HEK293T (cell line): ENCODE measurements at places on chromosomes 1 and 21.
A peak's percentile ranks its signal among the peaks of the same experiment; 100 is the strongest.

DNA sequence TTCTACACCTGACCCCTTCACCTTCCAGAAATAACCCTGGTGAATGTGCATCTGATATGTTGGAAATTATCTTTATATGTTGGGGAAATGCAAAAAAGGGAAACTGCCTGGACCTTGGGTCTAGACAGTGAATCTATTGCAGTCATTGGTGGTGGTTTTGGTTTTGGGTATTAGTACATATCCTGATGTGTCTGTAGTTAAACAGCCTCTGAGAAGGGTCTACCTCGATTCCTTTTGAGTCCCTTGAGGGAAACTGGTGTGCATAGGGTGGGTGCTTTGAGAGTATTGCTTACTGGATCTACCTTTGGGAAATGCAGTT is 127.3 kb upstream of the KIAA0040 start:
- DNase-seq: no peak

GRCh38 chr1:40851643-40852042 is 10.5 kb downstream of the CITED4 start:
- DNase-seq: no peak

- no peak for DNase-seq
Observed at GRCh38 chr1:234969011-234969441, 159.6 kb downstream of the TOMM20 start.

DNA sequence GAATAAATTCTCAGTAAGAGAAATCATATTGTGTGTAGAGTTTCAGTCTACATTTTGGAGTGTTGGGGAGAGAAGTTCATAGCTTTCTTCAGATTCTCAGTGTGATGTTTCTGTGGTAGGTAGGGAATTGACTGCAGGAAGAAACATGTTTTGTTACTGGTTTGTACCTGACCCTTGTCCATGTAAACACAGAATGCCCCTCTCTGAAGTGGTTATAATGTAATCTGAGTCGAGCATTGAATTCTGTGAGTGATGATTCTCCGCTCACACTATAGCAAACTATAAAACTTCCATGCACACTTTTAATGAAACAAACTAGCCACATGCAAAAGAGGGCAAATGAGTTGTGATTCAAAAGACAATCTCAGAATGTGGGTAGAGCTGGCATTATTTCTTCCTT is 433.2 kb downstream of the USP25 start:
- DNase-seq: no peak

DNA sequence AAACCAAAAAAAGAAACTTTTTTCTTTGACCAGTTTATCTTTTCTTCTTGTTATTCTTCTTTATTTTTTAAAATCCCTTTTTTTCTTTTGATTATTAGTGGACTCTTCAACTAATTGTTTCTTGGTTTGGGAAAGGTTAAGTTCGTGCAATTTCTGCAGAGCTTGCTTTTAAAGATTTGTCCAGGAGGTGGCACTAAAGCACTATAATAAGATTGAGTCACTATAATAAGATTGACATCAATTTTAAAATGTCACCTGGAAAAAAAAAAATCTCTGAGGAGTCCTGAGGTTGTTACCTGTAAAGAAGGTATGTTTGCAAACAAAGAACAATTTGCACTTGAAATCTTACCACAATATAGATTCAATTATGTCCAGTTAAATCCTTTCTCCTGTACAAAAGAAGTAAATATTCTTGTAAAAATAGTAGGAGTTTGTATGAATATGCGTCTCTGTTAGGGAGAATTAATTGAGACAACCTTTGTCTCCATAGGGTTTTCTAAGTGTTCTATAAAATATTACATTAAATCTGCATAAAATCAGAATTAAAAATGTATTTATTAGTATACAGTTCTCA is 166.7 kb downstream of the ADGRL4 start:
- peak; percentile 28 for DNase-seq
